ENCODE measurements at places on chromosomes 12 and 14. TPM values are rescaled to one million over a fixed set of nuclear protein-coding genes. Genes with fewer than 3 reads are reported as not detected.

GZMH gene
- not detected for polyA plus RNA-seq

ITGA7 gene
- polyA plus RNA-seq = 13.5 TPM

NPFF gene
- polyA plus RNA-seq = not detected

RIPK3 gene
- polyA plus RNA-seq = not detected

CIDEB gene
- polyA plus RNA-seq = not detected

IL26 gene
- not detected for polyA plus RNA-seq

TNFAIP2 gene
- polyA plus RNA-seq = 6.1 TPM

EMP1 gene
- 0.22 TPM for polyA plus RNA-seq

RERG gene
- polyA plus RNA-seq = 0.70 TPM

FAIM2 gene
- polyA plus RNA-seq = 4.0 TPM

RFLNA gene
- polyA plus RNA-seq = 5.6 TPM

SIRT4 gene
- 9.7 TPM for polyA plus RNA-seq

IRAK3 gene
- polyA plus RNA-seq = 0.70 TPM

PRB2 gene
- not detected for polyA plus RNA-seq

RPS6KA5 gene
- 11.1 TPM for polyA plus RNA-seq

TMEM260 gene
- 56.0 TPM for polyA plus RNA-seq

DEPDC4 gene
- not detected for polyA plus RNA-seq

CALM1 gene
- 373 TPM for polyA plus RNA-seq

CSRNP2 gene
- polyA plus RNA-seq = 114 TPM

BBOF1 gene
- polyA plus RNA-seq = 47.7 TPM

ACRBP gene
- 4.7 TPM for polyA plus RNA-seq

SPTB gene
- 1.9 TPM for polyA plus RNA-seq

PTPRQ gene
- not detected for polyA plus RNA-seq

ALG10 gene
- 9.1 TPM for polyA plus RNA-seq

ISCU gene
- 164 TPM for polyA plus RNA-seq

B4GALNT1 gene
- polyA plus RNA-seq = 152 TPM

Data from neural cell (in vitro differentiated cells).